ENCODE measurements at places on chromosomes 7 and 10.

- DNase-seq, result no peak
- H3K4me3 ChIP-seq, result no peak overlapping the region
- H3K4me1 ChIP-seq, result peaks cover 26% of the 10 kb centered on the region
- no peak overlapping the region for H3K27ac ChIP-seq
- no peaks in the 10 kb centered on the region for H3K36me3 ChIP-seq
- no peaks in the 10 kb centered on the region for H3K27me3 ChIP-seq
These were observed 687.4 kb downstream of the PARD3 start for GRCh38 chr10:34127676-34128075.

DNA sequence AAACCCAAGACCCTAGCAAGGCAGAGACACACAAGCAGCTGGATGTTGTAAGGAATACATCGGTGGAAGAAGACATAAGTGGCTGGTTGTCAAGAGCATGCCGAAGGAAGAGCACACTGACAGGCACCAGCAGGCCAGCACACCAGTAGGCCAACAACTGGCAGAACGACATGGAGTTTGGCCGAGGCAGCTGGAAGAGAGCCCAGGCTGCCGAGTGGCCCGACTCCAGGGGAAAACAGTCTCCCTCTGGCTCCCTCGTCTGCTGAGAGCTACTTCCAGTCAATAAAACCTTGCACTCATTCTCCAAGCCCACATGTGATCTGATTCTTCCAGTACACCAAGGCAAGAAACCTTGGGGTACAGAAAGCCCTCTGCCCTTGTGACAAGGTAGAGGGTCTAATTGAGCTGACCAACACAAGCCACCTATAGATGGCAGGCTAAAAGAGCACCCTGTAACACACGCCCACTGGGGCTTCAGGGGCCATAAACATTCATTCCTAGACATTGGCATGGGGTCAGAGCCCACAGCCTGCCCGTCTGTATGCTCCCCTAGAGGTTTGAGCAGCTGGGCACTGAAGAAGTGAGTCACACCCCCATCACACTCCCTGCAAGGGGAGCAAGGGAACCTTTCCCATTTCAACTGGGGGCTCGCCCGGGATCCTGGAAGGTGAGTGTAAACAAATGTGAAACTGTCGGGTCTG lies 14.7 kb upstream of the TNS3 start:
- H3K4me3 ChIP-seq, result no peak overlapping the region
- H3K27me3 ChIP-seq, result no peaks in the 10 kb centered on the region
- H3K27ac ChIP-seq, result peak overlapping the region; percentile 78
- peaks cover 38% of the 10 kb centered on the region for H3K4me1 ChIP-seq
- peak; percentile 91 for DNase-seq

- H3K36me3 ChIP-seq, result no peaks in the 10 kb centered on the region
- H3K27me3 ChIP-seq, result no peaks in the 10 kb centered on the region
- DNase-seq, result no peak
- H3K4me1 ChIP-seq, result no peaks in the 10 kb centered on the region
- H3K4me3 ChIP-seq, result no peak overlapping the region
These were observed 353.6 kb downstream of the CRPPA start for GRCh38 chr7:16067711-16068110.

DNA sequence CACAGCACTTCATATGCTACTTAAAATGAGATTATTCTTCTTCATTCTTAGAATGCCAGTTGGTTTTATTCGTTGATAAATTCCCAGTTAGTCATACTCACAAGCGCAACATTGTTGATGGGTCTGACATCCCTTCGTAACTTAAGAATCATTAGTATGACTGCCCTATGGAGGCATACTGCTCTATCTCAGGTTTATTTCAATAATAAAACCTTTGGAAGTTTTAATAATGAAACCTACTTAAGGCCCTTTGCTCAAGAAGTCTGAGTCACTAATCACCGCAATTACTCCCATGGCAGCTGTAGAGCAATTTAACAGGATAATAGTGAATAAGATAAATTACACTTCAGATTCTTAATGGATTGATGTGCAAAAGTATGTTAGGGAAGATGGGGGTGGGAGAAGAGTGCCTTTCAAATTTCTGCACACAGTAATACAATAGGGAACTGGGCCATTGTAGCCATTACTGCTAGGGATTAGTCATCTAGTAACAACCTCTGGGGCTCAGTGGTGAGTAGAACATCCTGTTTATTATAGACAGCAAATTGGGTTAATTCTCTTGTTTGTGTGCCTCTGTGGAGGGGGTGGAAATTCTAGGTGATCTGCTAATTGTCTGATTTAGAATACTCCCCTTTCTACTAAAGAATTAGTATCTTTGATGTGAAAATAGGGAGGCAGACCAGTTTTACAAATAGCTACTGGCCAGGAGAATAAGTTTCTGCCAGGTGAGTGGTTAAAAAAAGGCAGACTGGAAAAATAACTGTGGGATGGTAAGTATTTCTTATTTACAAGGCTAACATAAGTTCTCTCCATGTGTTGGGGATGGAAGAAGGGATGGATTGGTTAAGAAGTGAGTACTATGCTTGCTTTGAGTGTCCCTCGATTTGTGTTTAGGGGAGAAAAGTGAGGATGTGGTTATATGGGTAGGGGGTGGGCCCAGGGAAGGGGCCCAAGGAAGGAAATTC lies 74.5 kb upstream of the VKORC1L1 start:
- no peak overlapping the region for H3K4me3 ChIP-seq
- H3K4me1 ChIP-seq, result no peaks in the 10 kb centered on the region
- no peaks in the 10 kb centered on the region for H3K36me3 ChIP-seq
- no peak for DNase-seq
- no peaks in the 10 kb centered on the region for H3K27me3 ChIP-seq

- DNase-seq, result no peak
- H3K4me1 ChIP-seq, result no peaks in the 10 kb centered on the region
- H3K36me3 ChIP-seq, result no peaks in the 10 kb centered on the region
- H3K27me3 ChIP-seq, result no peaks in the 10 kb centered on the region
- H3K4me3 ChIP-seq, result no peak overlapping the region
- H3K27ac ChIP-seq, result no peak overlapping the region
These were observed 304.7 kb downstream of the BICC1 start for GRCh38 chr10:58817201-58817846.

DNA sequence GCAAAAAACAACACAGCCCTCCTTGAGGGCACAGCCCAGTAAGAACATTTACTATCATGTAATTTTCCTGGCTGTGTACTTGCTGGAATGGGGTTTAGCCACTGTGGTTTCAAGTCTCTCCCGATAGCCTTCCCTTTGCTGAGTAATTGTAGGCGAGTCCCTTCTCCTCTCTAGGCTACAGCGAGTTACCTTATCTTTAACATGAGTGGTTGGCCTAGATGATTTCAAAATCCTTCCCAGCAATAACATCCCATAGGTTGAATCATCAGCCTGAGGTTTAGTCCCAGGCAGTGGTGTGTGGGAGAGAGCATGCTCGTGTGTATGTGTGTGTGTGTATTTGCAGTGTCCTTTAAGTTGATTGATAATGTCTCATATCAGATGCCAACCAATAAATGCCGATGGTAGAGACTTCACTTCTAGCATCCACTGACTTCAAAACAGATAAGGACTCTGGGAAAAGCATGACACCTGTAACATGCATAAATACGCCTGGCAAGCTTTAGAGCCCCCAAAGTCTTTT lies 142.9 kb upstream of the ZMIZ1 start:
- H3K36me3 ChIP-seq, result no peaks in the 10 kb centered on the region
- H3K27me3 ChIP-seq, result no peaks in the 10 kb centered on the region
- no peak for DNase-seq
- H3K4me3 ChIP-seq, result no peak overlapping the region

GRCh38 chr7:84176716-84177115 lies 17.9 kb downstream of the SEMA3A start:
- H3K27ac ChIP-seq, result no peak overlapping the region
- DNase-seq, result no peak
- H3K36me3 ChIP-seq, result no peaks in the 10 kb centered on the region
- no peak overlapping the region for H3K4me3 ChIP-seq
- H3K4me1 ChIP-seq, result peaks cover 29% of the 10 kb centered on the region
- no peaks in the 10 kb centered on the region for H3K27me3 ChIP-seq

DNA sequence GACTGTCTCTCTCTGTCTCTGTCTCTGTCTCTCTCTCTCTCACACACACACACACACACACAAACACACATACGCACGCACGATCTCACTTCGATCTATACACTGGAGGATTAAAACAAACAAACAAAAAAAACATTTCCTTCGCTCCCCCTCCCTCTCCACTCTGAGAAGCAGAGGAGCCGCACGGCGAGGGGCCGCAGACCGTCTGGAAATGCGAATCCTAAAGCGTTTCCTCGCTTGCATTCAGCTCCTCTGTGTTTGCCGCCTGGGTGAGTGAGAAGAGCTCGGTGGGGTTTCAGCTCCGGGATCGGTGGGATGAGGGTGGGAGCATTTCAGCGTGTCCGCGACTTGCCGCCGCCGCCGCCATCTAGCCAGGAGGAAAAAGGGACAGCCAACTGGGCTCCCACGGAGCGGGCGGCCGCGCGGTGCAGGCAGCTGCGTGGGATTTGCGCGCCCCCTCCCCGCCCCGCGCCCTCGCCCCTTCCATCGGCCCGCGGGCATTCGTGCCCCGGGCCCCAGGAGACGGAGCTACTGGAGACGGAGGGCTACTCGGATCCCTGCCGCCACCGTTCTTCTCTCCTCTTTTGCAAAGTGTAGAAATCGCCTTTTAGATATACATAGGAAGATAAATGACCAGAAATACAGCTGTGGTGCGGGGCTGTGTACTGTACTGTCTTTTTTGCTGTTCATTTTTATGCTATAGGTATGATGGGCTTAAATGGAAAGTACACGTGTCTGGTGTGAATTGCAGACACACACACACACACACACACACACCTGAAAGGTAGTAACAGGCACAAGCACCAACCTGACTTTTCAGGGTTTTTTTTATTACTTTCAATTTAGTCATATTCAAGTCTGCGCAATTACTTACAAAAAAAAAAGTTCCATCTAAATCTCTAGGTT lies 581 bp downstream of the PTPRZ1 start:
- DNase-seq, result no peak
- peaks cover 12% of the 10 kb centered on the region for H3K4me1 ChIP-seq
- H3K36me3 ChIP-seq, result no peaks in the 10 kb centered on the region
- peak overlapping the region; percentile 48 for H3K4me3 ChIP-seq

DNA sequence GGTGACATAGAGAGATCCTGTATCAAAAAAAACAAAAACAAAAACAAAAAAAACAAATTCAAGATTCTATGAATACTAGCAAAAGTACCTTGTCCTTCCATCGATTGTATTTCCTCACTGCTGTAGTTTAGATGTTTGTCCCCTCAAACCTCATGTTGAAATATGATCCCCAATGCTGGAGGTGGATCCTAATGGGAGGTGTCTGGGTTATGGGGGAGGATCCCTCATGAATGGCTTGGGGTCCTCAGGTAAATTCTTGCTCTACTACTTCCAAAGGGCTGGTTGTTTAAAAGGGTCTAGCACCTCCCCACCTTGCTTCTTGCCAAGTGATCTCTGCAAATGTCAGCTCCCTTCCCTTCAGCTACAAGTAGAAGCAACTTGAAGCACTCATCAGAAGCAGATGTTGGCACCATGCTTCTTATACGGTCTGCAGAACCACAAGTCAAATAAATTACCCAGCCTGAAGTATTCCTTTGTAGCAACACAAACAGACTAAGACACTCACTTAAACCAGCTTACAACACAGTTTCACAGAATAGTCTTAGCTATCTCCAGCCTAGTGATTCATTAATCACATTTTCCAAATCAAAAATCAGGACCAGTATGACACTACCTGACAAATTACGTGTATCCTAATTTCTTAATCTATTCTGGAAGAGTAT lies 20.7 kb downstream of the ABI1 start:
- no peaks in the 10 kb centered on the region for H3K36me3 ChIP-seq
- H3K4me1 ChIP-seq, result no peaks in the 10 kb centered on the region
- no peak overlapping the region for H3K27ac ChIP-seq
- no peak for DNase-seq
- H3K4me3 ChIP-seq, result no peak overlapping the region

GRCh38 chr7:47510192-47510591 lies 71.7 kb downstream of the TNS3 start:
- H3K36me3 ChIP-seq, result no peaks in the 10 kb centered on the region
- no peak overlapping the region for H3K27ac ChIP-seq
- peak; percentile 27 for DNase-seq

DNA sequence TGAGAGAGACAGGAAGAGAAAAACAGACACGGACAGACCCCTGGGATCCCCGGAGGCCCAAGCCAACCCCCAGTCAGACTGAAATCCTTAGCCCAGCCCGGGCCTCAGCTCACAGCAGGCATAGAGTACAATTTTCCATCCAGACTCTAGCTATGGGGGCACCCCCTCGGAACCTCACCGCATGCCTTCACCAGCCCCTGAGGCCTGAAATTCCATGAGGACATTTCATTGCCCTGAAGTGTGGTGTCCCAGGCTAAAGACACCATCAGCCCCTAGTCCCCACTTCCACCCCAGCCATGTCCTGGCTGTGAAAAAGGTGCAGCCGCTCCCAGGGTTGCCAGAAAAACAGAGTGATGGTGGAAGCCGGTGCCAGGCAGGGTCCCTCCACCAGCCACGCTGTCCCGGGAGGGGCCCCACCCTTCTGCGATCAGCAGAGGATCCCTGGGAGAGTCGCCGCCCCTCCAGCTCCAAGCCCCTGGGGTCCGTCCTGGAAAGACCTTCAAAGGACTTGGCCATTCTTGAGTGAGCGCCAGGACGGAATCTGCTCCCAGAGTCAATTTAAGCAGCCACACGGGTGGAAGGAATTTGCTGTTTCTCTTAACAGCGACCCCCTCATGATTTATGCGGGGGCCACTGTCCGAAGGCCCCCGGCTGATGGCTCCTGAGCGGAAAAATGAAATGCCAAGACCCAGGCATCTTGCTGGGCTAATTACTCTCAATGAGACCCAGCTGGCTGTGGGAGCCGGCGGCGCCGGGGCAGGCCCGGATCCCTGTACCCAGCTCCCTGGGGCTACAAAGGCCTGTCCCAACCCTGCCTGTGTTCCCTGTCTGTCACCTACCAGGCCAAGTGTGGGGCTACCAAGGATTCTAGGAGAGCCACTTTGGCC lies 23.2 kb downstream of the MYL10 start:
- H3K4me1 ChIP-seq, result no peaks in the 10 kb centered on the region
- H3K36me3 ChIP-seq, result no peaks in the 10 kb centered on the region
- H3K27ac ChIP-seq, result no peak overlapping the region
- DNase-seq, result no peak
- H3K4me3 ChIP-seq, result no peak overlapping the region
- no peaks in the 10 kb centered on the region for H3K27me3 ChIP-seq

DNA sequence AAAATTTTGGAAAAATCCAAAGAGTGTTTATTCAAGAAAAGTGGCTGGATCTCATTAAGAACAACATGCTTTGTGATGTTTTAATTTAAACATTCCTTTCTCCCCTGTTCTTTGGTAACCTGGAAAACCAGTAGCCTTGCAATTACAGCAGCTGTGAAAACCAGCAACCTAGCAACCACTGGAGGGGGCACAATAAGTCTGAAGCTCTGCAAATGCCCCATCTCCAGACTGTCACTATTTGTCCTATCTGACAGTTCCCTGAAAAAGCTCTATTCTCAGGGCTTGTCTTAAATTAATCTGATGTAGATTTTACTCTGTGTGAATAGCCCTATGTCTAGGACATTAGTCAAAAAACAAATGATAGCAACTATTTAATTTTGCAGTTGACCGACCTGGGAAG lies 137.6 kb upstream of the THSD7A start:
- no peaks in the 10 kb centered on the region for H3K4me1 ChIP-seq
- no peaks in the 10 kb centered on the region for H3K27me3 ChIP-seq
- H3K4me3 ChIP-seq, result no peak overlapping the region
- DNase-seq, result no peak

All from sigmoid colon (tissue), 7 donors.